ENCODE measurements at places on chromosomes 12 and 14.

DNA sequence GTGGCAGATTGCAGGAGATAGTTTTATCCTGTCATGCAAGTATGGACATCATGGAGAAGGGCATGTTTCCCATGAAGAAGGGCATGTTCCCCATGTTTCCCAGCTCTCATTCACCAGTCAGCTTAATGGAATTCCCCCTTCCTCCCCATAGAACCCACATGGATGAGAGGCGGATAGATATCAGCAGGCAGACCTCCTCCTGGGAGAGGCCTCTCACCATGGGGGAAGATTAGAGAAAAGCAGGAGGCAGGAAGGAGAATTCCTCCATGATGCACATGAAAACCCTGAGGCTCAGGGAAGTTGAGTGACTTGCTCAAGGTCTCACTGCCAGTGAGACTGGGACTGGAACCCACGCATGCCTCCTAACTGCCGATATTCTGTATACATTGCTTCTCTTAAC, 92.9 kb upstream of the FOXN3 start:
- no peak for DNase-seq

- DNase-seq = no peak
Measured at GRCh38 chr14:37232907-37233481, 35.3 kb downstream of the MIPOL1 start.

- peak; percentile 54 for DNase-seq
Measured at GRCh38 chr12:111529424-111530368, 69.4 kb downstream of the ATXN2 start.

- no peak for DNase-seq
Measured at GRCh38 chr12:104506676-104507401, 50.1 kb downstream of the CHST11 start.

DNA sequence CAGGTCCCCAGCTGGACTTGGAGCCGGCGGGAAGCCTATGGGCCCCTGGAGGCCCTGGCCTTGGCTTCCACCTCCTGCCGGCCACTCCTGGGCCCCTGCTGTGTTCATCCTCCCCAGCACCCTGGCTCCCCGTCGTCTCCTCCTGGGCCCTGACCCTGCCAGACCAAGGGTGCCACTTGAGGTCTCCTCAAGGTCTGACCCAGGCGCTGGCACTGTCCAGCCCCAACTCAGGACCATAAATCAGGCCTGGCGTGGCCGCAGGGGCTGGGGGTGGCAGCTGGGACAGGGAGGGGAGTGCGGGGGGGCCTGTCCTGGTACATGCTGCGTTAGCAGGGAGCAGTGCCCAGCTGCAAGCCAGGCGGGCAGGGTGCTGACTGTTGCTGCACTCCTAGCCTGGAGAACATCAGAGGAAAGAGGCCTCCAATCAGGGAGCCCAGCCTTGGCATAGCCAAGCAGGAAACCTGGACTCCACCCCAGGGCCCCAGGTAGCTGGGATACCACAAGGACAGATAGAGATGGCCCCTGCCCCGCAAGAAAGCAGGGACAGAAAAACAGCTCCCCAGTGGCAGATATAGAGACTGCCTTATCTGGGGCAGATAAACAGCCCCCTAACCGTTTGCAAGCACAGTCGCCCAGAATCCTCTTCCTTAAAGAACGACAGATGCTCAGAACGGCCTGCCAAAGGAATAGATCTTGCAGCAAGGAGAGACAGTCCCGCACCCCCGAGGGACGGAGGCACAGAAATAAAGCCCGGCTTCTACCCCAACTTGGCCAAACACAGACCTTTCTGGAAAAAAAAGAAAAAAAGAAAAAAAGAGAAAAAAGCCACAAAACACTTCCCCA, 6.5 kb upstream of the ATG101 start:
- no peak for DNase-seq

DNA sequence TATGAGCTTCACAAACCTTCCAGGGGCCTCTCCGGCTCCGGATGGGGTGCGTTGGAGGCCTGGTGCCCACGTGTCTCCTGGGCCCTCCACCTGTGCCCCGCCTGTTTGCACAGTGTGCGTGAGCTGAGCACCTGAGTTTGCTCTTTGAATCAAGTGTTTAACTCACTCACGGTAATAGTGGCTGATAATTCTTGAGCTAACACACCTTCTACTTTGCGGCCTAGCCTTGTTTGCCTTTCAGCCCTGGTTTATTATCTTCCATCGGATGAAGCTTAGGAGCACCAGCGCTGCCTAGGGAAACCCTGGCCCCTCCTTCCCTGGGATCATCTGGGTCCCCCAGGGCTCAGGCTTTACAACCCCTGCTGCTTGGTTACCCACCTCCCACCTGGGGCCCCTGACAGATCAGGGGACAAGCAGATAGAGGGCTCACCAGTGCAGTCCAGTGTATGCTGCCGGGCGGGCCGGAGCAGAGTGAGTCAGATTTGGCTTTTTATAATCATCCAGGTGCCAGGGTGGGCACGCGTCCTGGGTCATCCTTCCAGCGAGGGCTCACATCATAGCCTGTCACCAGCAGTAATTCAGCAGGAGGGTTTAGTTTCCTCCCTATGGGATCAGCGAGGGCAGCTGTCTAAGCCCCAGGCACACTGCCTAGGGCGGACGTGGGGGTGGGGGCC, 62.8 kb upstream of the RFLNA start:
- DNase-seq = no peak

Data from central memory CD4-positive, alpha-beta T cell (primary cell).